ENCODE measurements at places on chromosomes 7 and 10.

DNA sequence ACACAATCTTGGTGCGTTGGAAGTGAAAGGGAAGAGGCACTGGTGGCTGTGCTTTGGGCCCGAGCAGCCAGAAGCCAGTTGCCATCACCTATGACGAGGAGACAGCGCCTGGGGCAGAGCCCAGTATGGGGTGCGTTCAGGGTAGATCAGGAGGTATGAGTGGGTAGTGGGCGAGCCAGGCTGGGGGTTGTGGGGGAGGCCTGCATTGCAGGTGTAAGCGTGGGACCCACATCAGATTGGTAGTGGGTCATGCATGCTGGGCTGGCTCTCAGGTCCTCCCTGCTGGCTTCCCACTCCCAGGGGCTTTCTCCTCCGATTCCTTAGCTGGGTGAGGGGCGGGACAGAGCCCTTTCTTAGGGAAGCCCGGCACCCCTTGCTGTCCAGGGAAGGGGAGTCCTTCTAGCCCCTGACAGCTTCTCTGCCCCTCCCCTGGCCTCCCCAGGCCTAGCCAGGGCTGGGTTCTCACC lies 445 bp upstream of the PVRIG start:
- DNase-seq, result no peak

DNA sequence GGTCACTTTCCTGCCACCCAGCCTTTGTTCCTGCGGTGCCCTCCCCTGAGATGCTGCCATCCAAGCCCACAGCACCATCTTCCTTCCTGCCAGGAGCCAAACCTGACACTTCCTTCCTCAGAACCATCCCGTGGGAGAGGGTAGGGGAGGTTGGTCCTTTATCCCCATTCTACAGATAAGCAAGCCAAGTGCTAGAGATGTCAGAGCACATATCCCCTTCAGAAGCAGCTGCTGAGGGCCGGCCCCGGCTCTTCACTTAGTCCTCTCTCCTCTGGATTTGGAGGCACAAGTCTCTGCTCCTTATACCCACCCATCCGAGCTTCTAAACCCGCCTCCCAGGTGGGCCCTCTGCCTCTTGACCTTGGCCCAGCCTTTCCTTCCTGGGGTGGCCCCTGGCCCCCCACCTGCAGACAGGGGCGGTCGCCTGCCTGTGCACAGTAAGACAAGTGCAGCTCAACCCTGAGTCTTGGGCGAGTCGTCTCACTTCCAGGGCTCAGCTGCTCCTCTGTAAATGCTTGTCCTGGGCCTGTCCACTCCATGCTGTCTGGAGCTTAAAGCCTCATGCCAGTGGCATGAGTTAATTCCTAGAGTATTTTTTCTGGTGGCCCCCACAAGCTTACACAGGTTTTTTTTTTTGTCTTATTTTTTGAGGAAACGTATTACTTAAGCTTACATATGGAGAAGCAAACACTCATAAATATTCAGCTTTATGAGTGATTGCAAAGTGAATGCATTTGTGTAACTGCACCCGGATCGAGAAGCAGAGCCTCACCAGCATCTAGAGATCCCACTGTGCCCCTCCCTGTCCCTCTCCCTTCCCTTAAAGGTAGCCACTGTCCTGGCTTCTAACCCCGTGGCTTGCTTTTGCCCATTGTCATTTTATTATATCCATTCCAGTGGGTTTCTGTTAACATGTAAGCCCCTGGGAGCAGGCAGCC lies 125.1 kb downstream of the CDH23 start:
- DNase-seq, result no peak

GRCh38 chr7:77923419-77923818 lies 124.8 kb downstream of the PHTF2 start:
- DNase-seq, result no peak

- DNase-seq, result no peak
Observed at GRCh38 chr7:71384094-71384493, 252.2 kb downstream of the GALNT17 start.

All from fibroblast of skin of right quadriceps (primary cell).